Right atrium auricular region (tissue), 2 donors: ENCODE measurements at places on chromosomes 2 and 18. TPM values are rescaled to one million over a fixed set of nuclear protein-coding genes. Genes with fewer than 3 reads are reported as not detected.

HMSD gene
- total RNA-seq: 0.48 TPM

- peak; percentile 52 for DNase-seq
These were observed 23.8 kb upstream of the TXNDC2 start for GRCh38 chr18:9861933-9862332.

DNA sequence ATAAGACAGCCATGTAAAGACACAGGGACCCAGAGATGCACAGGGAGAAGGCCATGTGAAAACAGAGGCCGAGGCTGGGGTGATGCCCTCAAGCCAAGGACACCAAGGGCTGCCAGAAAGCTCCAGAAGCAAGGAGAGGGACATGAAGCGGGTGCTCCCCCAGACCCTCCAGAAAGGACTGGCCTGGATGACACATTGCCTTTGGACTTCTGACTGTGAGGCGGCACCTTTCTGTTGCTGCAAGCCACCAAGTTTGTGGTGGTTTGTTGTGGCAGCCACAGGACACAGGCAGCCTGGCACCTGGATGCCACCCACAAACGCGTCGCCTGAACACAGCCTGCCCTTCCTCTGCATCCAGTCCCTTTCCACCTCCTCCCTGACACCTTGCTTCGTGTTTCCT, 67.1 kb downstream of the RHOB start:
- DNase-seq: no peak

GRCh38 chr2:159185401-159186130, 100.9 kb downstream of the WDSUB1 start:
- no peak for DNase-seq

CHRNG gene
- total RNA-seq: not detected

CNTNAP5 gene
- not detected for total RNA-seq

EDAR gene
- not detected for total RNA-seq

ASB18 gene
- 7.6 TPM for total RNA-seq

ZC3H8 gene
- 5.2 TPM for total RNA-seq

GRCh38 chr2:231699006-231699405, 9.3 kb upstream of the PTMA start:
- no peak for DNase-seq

GRCh38 chr2:141923657-141924056, 207.2 kb downstream of the LRP1B start:
- DNase-seq: no peak

- no peak for DNase-seq
These were observed 37.5 kb downstream of the CMPK2 start for GRCh38 chr2:6828299-6828584.

DNA sequence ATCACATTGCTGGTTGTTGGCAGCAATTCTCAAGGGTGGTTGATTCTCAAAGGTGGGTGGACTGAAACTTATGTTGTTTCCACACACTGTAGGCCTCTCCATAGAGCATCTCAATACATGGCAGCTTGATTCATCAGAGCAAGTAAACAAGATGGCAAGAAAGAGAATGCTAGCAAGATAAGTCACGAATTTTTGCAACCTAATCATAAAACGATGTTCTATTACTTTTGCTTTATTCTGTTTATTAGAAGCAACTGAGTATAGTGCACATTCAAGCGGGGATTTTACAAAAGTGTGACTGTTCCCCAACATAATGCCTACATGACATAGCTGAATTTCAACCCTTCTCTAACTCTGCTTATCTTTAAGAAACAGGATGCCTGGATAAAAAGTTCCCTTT, 136.2 kb downstream of the CCDC178 start:
- no peak for DNase-seq

DNA sequence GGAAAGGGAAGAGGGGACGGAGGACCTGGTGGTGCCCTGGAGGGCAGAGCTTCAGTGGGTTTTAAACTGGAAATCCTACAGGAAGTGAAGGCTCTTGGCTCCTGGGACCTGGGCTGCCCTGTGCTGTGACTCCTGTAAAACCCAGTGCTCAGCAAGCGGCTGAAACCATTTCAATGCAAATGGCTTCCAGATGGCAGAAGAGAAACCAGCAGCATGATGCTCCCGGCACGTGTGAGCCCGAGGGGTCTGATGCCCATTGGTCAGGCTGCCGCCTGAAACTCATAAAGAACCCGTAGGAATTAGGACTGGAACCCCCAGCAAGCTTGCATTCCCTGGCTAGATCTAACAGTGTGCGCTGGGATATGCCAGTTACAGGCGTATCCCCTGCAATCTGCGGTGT, 109.2 kb upstream of the THOC1 start:
- no peak for DNase-seq

GRCh38 chr2:142722569-142722968, 154.9 kb upstream of the KYNU start:
- DNase-seq: no peak

IL1R2 gene
- 16.1 TPM for total RNA-seq

UGT1A7 gene
- not detected for total RNA-seq

- no peak for DNase-seq
These were observed 534 bp upstream of the SOCS6 start for GRCh38 chr18:70288171-70288850.

- DNase-seq: no peak
These were observed 94.3 kb upstream of the SERPINE2 start for GRCh38 chr2:224133387-224133786.

DNA sequence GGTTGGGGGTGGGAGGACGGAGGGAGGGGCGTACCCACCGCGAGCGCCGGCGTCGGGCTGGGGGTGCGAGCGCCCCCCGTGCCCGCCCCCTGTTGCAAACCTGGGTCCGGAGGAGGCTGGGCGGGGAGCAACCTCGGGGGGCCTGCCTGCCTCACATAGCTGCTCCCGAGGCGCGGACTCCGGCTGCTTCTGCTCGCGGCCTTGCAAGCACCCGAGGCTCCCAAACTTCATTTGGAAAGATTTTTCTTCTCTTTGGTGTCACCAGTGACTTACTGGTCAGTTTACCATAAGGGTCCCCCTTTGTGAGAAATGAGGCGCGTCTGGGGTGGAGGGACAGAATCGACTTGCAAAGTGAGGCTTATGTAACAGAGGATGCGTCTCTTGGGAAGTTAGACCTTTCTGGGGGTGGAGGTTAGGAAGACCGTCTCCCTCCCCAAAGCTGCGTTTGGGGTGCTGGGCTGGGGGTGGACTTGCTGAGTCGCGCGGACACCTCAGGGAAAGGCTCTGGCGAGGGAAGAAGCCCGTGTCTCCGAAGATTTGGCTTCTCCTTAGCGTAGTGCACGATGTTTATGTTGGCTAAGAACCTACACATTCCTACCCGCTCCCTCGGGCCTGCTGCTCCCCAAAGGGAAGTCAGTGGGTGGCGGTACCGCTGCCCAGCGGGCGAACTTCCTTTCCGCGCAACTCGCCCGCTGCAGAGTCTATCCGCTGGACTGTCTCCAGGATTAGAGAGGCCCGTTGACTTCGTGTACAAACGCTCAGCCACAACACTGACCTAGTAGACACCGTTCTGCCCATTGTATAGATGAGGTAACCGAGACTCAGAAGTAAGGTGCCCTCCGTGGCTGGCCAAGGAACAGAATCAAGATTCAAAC, 559 bp downstream of the TMEM37 start:
- DNase-seq: no peak

GRCh38 chr2:11679016-11679415, 9.0 kb upstream of the NTSR2 start:
- no peak for DNase-seq

- DNase-seq: no peak
These were observed 221.0 kb downstream of the MTX2 start for GRCh38 chr2:176490061-176490861.

- DNase-seq: no peak
These were observed 322.1 kb downstream of the CCDC85A start for GRCh38 chr2:56505885-56506284.

DNA sequence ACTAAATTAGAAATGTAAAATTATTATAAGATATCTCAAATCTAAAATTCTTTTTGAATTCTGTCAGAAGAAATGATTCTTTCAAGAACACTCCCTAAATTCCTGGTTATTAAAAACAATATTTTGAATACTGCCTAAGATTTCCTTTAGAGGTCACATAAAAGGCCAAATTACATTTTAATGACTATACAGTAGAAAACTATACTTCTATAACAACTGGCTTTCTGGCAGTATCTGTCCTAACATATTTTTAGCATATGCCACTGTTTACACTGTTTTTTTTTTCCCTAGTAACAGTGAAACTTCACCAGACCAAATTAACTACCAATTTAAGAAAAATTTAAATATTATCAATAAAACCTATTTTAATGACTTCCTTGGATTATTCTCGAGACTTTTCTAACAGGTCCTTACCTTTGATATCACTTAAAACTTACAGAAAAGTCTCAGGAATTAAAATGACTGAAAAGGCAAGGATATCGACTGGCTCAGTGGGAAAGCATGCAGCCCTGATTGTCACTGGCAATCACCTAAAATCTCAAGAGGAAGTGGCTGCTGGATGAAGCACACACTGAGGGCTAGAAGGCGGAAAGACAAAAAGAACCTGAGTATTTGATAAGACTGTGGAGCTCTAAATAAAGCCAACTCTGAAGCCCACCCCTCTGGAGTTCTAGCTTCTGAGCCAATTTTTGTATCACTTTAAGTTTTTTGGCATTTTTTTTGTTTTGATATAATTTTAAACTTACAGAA, 59.6 kb downstream of the SPIRE1 start:
- no peak for DNase-seq

DNA sequence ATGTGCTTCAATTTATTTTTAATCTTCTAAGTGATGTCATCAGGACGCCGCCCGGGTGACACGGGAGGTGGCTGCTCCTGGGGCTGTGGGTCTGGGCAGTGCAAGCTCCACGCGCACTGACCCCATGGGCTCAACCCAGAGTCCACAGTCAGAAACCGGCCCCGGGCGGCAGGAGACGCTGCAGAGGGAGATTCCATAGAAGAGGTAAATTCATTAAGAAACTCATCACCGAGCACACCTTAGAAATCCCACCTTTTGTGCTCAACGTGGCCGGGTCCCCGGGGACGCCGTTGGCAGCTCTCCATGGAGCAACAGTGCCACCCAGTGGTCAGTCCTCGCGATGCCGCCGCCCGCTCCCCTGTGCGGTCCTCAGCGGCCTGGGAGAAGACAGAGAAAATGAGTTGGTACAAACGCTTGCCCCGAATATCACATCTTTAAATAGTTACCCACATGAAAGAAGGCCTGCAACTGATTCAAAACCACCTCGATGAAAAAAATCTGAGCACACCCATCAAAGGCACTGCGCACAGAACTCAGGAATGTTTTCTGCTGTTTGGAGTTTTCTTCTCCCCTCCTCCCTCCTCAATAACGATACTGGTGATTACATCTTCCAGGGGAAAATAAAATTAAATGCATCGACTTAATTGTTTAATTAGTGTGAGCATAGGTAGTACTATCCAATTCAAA, 92.6 kb downstream of the CMPK2 start:
- DNase-seq: no peak

DNA sequence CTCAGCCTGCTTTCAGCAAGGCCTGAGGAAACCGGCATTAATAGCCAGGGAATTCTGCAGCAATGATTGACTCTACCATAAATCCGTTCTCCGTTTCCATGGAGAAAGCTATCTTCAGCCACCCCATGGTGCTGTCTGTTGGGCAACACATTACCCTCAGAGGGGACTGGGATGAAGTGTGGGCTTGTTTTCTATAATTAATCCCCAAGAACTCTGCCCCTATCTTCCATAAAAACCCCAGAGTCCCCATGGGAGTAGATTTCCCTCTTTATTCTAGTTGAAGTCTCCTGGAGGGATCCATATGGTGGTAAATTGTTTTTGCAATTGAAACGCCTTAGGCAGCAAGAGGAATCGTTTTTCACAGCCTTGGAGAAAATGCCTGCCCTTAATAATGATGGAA, 9.2 kb downstream of the G6PC2 start:
- no peak for DNase-seq

GRCh38 chr2:186882511-186883071, 33.6 kb upstream of the ZSWIM2 start:
- no peak for DNase-seq

DNA sequence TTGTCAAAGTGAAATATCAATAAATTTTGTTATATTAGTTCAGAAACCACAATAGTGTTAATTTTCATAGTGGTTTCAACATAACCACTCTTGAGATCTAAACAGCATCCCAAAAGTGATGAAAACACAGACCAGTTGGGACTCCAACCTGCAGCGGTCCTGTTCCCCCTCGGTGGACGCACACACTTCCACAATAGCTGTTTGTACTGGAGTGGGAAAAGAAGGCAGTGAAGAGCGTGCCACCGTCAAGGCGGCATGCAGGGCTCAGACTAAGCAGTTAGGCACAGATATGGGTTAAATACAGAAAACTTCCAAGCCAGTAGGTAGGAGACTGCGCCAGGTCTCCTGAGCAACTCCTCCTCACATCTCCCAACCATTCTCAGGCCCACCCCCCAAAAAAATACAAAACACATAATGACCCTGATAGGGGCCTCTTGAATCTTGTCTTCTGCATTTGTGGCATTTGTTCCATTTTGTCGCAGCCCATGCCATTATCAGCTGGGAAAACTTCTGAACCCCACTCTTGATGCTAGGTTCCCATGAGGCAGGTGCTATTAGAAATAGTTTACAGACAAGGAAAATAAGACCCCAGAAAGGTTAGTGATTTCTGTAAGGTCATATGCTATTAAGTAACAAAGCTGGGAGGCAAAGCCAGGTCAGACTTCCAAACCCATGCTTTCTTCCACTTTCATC, 57.7 kb downstream of the GORASP2 start:
- DNase-seq: no peak

GRCh38 chr18:70371908-70372307, 83.1 kb downstream of the SOCS6 start:
- DNase-seq: no peak

GRCh38 chr2:26542194-26542455, 64.2 kb upstream of the OTOF start:
- no peak for DNase-seq

CPO gene
- not detected for total RNA-seq

- DNase-seq: no peak
These were observed 1.6 kb upstream of the ROCK2 start for GRCh38 chr2:11346023-11346482.

DNA sequence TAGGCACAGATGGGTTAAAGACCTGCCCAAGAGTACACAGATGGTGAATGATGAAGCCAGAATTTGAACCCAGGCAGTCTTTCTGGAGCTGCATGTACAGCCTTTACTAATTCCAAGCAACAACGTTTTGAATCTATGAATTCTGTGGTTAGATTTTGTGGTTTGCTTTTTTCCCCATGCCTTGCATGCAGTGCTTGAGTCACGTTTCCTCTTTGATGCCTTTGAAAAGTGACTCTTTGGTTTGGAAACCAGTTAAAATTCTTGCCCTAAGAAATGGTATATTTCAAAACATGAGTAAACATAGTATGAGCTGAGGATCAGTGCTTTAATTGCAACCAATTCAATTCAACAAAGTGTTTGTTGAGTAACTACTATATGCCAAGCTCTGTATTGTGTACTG, 48.2 kb upstream of the PPM1B start:
- no peak for DNase-seq

WDR54 gene
- total RNA-seq: 7.5 TPM

GRCh38 chr18:48252525-48252924, 156.7 kb downstream of the ZBTB7C start:
- DNase-seq: no peak

CD8B gene
- total RNA-seq: 0.33 TPM

GPBAR1 gene
- total RNA-seq: 10.7 TPM

- no peak for DNase-seq
These were observed 136.3 kb downstream of the RPIA start for GRCh38 chr2:88827821-88828220.
